ENCODE measurements at places on chromosomes 7 and 10. TPM values are rescaled to one million over a fixed set of nuclear protein-coding genes. Genes with fewer than 3 reads are reported as not detected.

ITPRID1 gene
- total RNA-seq, result 11.1 TPM

AKR1C4 gene
- not detected for total RNA-seq

COA1 gene
- total RNA-seq, result 39.1 TPM

WDFY4 gene
- 2.9 TPM for total RNA-seq

TSPAN15 gene
- 4.0 TPM for total RNA-seq

MRC1 gene
- 4.8 TPM for total RNA-seq

HSPA12A gene
- 23.9 TPM for total RNA-seq

GARIN1A gene
- total RNA-seq, result 3.5 TPM

PON3 gene
- total RNA-seq, result 11.6 TPM

CALML3 gene
- total RNA-seq, result 27.4 TPM

CPN1 gene
- total RNA-seq, result not detected

LRWD1 gene
- 19.2 TPM for total RNA-seq

- H3K27me3 ChIP-seq, result no peaks in the 10 kb centered on the region
- DNase-seq, result no peak
- H3K4me3 ChIP-seq, result no peak overlapping the region
- H3K4me1 ChIP-seq, result peaks cover 61% of the 10 kb centered on the region
- H3K36me3 ChIP-seq, result no peaks in the 10 kb centered on the region
- H3K27ac ChIP-seq, result peak overlapping the region; percentile 68
Measured at GRCh38 chr10:114515298-114515914, 111.1 kb upstream of the AFAP1L2 start.

- no peak overlapping the region for H3K27ac ChIP-seq
- H3K36me3 ChIP-seq, result peaks cover 96% of the 10 kb centered on the region
- no peak overlapping the region for H3K4me3 ChIP-seq
- no peaks in the 10 kb centered on the region for H3K4me1 ChIP-seq
Measured at GRCh38 chr10:6231146-6231545, 28.4 kb downstream of the PFKFB3 start.

- H3K27ac ChIP-seq, result peak overlapping the region; percentile 31
- peak; percentile 71 for DNase-seq
- H3K36me3 ChIP-seq, result no peaks in the 10 kb centered on the region
- no peak overlapping the region for H3K4me3 ChIP-seq
- H3K4me1 ChIP-seq, result peaks cover 13% of the 10 kb centered on the region
Measured at GRCh38 chr7:80593869-80594586, 44.4 kb upstream of the CD36 start.

DNA sequence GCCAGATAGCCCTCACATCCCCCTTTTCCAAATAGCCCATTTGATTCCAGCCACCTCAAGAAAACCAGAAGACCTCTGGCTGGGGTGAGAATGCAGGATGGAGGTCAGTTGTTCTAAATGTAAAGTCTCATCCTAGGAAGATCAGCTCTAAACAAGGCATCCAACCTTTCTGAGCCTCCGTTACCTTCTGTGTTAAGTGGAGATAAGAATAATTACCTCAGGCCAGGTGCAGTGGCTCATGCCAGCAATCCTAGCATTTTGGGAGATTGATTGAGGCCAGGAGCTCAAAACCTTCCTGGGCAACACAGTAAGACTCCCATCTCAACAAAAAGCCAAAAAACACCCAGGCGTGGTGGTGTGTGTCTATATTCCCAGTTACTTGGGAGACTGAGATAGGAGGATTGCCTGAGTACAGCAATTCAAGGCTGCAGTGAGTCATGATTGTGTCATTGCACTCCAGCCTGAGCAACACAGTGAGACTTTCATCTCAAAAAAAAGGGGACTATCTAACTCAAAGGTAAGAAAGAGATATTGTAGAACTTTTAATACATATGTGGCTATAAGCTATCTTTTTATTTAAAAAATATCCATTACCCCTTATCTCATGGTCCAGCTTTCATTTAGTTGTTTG lies 43.5 kb downstream of the PRTFDC1 start:
- DNase-seq, result no peak
- no peaks in the 10 kb centered on the region for H3K4me1 ChIP-seq
- no peaks in the 10 kb centered on the region for H3K27me3 ChIP-seq
- no peak overlapping the region for H3K4me3 ChIP-seq
- no peaks in the 10 kb centered on the region for H3K36me3 ChIP-seq
- no peak overlapping the region for H3K27ac ChIP-seq

- no peak overlapping the region for H3K27ac ChIP-seq
- H3K4me3 ChIP-seq, result no peak overlapping the region
- DNase-seq, result no peak
- peaks cover 7% of the 10 kb centered on the region for H3K4me1 ChIP-seq
Measured at GRCh38 chr10:72702868-72703581, 11.1 kb downstream of the MCU start.

- no peak overlapping the region for H3K27ac ChIP-seq
- DNase-seq, result no peak
- no peaks in the 10 kb centered on the region for H3K27me3 ChIP-seq
- peaks cover 9% of the 10 kb centered on the region for H3K36me3 ChIP-seq
Measured at GRCh38 chr7:151666886-151667285, 147.2 kb upstream of the RHEB start.

DNA sequence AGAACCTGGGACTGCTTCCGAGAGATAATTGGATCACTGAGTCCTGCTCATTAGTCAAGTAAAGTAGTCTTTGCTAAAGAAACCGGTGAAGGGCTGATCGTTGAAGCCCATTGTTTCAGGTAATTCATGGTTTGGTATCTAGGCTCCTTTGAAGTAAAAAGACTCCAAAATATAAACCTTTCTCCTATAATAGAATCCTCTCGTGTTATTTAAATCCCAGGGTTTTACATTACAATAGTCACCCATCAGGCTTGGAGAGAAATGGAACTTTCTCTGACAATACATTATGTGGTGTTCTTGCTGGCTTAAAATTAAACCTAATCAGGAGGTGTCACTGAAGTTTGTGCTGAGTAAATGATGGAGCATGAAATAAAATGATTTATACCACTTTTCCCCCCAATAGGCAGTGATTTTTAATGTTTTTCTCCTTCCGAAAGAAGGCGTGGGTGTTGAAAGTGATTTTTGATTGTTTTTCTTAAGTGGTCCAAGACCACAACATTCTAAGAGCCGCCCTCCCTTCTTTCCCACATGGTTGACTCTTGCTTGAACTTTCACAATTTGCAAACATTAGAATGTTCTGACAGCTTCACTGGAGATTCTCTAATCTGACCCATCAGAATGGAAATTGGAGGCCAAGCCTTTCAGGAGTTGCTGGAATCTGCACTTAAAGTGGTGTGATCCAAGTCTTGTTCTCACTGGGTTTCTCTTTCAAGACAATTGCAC lies 44.2 kb downstream of the LRMDA start:
- H3K4me1 ChIP-seq, result peaks cover 13% of the 10 kb centered on the region
- H3K4me3 ChIP-seq, result no peak overlapping the region
- no peak overlapping the region for H3K27ac ChIP-seq
- H3K27me3 ChIP-seq, result no peaks in the 10 kb centered on the region
- DNase-seq, result no peak

GRCh38 chr10:71747551-71748523 lies 25.5 kb downstream of the VSIR start:
- peaks cover 30% of the 10 kb centered on the region for H3K36me3 ChIP-seq
- DNase-seq, result no peak

DNA sequence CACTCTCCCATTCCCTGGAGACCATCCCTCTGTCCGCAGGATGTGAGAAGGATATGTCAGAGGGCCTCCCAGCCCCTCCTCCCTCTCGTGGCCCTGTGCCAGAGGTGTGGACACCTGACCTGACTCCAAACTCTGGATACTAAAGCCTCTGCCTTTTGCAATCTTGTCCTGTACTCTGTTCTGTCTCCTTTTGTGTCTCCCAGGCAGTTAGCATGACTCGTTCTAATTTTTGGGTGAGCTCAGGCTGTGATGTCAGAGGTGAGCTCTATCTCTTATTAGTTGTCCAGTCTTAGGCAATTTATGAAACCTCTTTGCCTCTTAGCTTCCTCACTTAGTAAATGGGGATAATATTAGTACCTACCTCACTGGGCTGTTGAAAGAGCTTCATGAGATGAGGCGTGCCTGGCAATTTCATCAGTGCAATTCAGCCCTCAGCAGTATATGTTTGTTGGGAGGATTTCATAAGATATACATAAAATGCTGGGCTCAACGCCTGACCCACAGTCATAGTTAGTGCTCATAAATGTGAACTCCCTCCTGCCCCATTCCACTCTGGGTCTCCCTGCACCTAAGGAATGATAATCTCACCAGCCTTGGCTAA lies 10.9 kb downstream of the MARVELD1 start:
- H3K4me3 ChIP-seq, result no peak overlapping the region
- peaks cover 9% of the 10 kb centered on the region for H3K4me1 ChIP-seq
- no peak for DNase-seq
- no peaks in the 10 kb centered on the region for H3K36me3 ChIP-seq
- H3K27ac ChIP-seq, result no peak overlapping the region

DNA sequence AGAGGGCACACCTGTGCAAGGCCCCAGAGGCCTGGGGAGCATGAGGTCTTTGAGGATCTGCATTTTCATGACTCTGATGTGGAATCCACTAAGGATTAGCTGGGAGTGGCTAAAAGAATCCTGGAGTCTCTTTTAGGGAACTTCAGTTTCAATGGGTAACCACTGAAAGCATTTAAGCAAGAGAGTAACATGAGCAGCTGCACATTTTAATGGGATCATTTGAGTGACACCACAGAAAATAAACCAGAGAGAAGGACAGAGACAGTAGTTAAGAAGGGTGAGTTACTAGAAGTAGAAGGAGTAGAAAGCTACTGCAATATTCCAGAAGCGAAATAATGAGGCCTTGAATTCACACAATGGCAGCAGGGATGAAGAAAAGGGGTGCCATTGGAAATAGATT lies 5.2 kb downstream of the GOT1 start:
- no peak overlapping the region for H3K4me3 ChIP-seq
- H3K36me3 ChIP-seq, result peaks cover 25% of the 10 kb centered on the region
- DNase-seq, result no peak
- H3K4me1 ChIP-seq, result peaks cover 10% of the 10 kb centered on the region
- no peak overlapping the region for H3K27ac ChIP-seq

GRCh38 chr7:116741625-116742316 lies 69.8 kb downstream of the MET start:
- H3K4me3 ChIP-seq, result no peak overlapping the region
- H3K27me3 ChIP-seq, result no peaks in the 10 kb centered on the region
- H3K4me1 ChIP-seq, result peaks cover 8% of the 10 kb centered on the region
- H3K27ac ChIP-seq, result no peak overlapping the region
